ENCODE measurements at places on chromosomes 6 and 20.

DNA sequence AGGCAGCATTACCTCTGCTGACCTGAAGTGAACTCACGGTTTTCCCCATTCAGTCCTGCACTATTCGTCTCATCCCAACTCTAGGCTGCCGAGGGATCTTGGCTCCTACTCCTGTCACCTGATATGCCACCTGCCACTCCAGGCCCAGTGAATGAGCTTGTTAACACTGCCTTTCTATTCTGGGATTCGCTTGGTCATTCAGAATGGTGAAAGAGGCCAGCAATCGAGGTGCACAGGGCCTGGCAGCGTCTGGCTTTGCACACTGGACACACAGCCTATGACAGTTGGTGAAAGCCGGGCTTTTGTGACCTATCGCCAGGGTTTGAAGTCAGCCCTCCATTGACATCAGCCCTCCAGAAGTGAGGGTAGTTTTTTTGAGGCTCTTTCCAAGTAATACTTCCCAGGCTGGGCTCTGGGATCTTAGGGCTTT is 59.3 kb upstream of the MYL9 start:
- DNase-seq: no peak

DNA sequence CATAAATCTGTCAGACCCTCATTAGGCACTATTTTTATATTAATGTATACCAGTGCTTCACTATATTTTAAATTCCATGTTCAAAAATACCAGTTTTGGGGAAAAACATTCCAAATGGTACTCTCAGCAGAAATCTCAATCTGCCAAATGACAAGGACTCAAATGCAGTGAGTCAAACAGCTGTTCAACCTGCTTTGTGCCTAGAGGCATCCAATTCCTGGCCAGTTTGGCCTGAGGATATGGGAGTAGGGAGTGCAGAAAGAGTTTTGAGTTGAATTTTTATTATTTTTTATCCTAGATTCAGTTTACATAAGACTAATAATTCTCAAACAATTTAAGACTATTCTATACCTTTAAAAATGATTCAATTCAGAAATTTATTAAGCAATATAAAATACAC is 216.8 kb downstream of the LAMA2 start:
- no peak for DNase-seq

- no peak for DNase-seq
Measured at GRCh38 chr6:69340196-69340595, 456.6 kb downstream of the LMBRD1 start.

DNA sequence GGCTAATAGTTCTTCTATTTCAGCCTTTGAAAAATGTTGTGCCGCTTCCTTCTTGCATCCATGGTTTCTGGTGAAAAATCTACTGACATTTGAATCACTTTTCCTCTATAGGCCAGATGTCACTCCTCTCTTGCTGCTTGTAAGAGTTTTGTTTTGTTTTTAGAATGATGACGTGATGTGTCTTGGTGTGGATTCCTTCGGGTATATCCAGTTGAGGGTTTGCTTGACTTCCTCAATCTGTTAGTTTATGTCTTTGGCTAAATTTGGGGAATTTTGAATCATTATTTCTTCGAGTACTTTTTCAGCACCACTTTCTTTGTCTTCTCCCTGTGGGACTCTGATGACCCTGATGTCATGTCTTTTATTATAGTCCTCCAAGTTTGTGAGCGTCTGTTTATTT is 175.5 kb downstream of the MYLK4 start:
- no peak for DNase-seq

DNA sequence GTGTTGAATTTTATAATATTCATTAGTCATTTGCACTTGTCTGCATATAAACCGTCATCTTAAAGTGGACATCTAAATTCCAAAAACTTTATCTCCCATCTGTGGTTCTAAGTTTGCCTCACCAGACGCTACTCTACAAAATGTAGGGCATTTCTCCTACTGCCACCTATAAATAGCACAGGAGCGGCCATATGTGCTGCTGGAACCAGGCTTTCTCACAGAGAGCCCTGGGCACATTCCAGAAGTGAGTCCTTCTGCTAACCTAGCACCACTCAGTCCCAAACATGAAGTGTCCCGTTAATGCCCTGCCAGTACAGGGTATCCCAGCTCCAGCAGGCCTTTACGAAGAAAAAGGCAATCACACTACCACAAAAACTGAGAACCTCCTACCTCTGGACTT is 153.7 kb downstream of the TMEM242 start:
- DNase-seq: no peak

GRCh38 chr20:57661746-57662455 is 41.7 kb upstream of the ZBP1 start:
- no peak for DNase-seq

GRCh38 chr20:37357481-37358365 is 11.8 kb downstream of the SRC start:
- no peak for DNase-seq

GRCh38 chr6:83231146-83231545 is 38.0 kb downstream of the RWDD2A start:
- DNase-seq: no peak

- no peak for DNase-seq
Measured at GRCh38 chr6:167576828-167577503, 249.7 kb upstream of the AFDN start.

DNA sequence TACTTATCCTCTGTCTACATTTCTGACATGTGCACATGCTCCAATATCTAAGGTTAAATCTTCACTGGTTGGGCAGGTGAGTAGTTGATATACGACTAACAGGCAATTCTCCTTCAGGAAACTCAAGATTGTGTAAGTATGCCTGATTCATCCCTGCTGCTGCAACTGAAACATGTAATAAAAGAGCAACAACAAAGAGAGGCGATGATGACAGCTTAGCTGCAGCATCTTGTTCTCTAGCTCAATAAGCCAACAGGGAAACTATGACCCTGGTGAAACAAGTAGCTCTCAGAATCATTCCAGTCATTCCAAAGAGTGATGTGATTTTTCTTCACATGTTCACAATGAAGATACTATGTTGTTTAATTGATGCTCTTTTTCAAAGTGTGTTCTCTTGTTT is 74.4 kb downstream of the ELOVL4 start:
- no peak for DNase-seq

All from activated CD4-positive, alpha-beta T cell treated with anti-CD3 and anti-CD28 coated beads for 48 hours (primary cell).